ENCODE measurements at places on chromosomes 7 and 10. TPM values are rescaled to one million over a fixed set of nuclear protein-coding genes. Genes with fewer than 3 reads are reported as not detected.
A peak's percentile ranks its signal among the peaks of the same experiment; 100 is the strongest.

DNA sequence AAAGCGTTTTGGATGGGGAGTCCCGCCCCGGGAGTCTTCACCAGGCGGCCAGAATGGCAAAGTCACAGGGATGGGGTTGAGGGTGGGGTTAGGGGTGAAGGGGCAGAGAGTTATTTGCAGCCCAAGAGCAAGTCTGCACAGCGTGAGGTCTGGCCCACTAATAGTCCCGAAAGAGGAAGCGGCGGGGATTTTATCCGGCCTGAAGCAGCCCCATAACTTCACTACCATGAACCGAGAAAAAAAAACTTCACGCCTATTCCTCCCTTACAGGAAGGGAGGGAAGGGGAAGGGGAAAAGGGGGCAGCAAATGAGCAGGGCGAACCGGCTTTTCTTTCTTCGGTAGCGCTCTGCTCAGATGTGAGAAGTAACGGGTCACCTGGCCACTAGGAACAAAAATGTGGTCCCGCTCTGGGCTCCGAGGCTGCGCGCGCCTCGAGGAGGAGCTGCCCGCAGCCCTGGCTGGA, 712 bp downstream of the ITPRIP start:
- DNase-seq, result no peak

GRCh38 chr10:114143160-114143559, 30.8 kb downstream of the CCDC186 start:
- DNase-seq, result no peak

- peak; percentile 38 for DNase-seq
Measured at GRCh38 chr7:32587411-32587948, 92.2 kb downstream of the AVL9 start.

DNA sequence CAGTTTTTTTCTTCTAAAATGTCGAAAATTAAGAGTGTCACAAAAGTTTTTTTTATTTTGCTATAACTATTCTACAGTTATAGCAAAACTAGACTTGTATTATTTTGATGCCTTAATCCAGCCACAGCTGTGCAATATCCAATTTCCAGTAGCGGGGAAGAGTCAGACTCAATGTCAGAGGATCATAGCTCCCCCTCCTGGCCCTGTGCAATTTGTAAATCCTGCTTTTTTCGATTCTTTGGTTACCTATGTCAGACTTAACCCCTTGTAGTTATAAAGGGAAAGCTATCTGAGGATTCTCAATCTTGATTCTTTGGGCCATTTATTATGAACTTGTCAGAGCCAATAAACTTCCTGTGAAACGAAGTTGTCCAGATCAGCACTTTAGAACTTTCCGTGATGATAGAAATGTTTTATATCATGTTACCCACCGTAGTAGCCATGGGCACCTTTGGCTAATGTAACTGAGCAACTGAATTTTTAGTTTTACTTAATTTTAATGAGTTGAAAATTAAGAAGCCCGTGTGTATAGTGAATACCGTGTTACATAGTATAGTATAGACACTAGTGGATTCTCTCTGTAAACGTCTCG, 87.7 kb upstream of the PRKCQ start:
- DNase-seq, result peak; percentile 17

- DNase-seq, result peak; percentile 10
Measured at GRCh38 chr10:116437076-116437692, 9.5 kb downstream of the PNLIPRP3 start.

- no peak for DNase-seq
Measured at GRCh38 chr10:31468536-31468859, 149.5 kb downstream of the ZEB1 start.

ZMIZ1 gene
- 17.7 TPM for total RNA-seq

ASAH2 gene
- 3.0 TPM for total RNA-seq

PTN gene
- total RNA-seq, result 0.23 TPM

All from HT1080 (cell line).